T-helper 2 cell treated with Interferon-gamma antibody and Interleukin-4, amounts not matched to agents 5 μg/mL and 100 μg/mL, for 36 hours (primary cell): ENCODE measurements at places on chromosomes 12 and 14.

DNA sequence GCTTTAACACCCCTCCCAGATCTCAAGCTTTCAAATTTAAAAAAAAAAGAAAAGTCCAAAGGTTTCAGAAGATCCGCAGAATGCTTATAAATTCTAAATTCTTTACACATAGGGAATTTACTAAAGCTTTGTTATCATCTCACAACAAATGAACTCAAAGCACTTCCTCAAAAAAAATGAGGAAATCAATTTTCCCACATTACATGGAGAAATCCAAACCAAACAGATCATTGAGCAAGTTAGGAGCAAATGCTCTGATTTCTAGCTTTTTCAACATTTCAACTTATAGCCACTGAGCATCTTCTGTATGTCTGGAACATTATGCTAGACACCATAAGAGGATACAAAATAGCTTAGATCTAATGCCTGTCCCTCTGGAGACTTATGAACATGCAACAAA lies 161.0 kb downstream of the CEP128 start:
- DNase-seq: no peak

- no peak for DNase-seq
Observed at GRCh38 chr14:32841698-32842097, 97.0 kb upstream of the NPAS3 start.

GRCh38 chr14:50030036-50030435 lies 86.3 kb downstream of the VCPKMT start:
- no peak for DNase-seq

GRCh38 chr14:67514203-67514607 lies 18.9 kb upstream of the PLEKHH1 start:
- no peak for DNase-seq

DNA sequence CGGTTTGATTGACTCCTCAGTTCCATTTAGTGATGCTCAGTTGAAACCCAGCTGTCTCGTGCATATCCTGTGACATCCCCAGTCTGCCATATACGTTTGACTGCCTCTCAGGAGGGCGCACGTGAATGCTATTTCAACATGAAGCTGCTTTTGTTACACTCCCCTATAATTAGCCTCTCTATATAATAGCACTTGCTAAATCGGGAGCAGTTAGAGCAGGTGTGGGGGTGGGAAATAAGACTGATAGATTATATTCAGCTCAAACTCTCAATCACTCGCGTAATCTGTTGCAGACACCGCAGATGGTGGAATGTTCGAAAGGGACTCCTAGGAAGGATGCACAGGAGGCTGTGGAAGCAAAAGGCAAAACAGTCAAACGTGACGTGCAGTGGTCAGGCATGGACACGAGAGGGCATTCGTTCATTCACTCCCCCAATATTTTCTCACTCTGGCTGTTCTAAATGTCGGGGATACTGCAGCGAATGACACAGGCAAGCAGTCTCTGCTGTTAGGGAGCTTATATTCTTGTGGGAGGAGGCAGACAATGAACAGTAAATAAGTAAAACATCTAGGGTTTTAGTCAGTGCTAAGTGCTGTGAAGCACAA lies 29.8 kb downstream of the KCNA1 start:
- no peak for DNase-seq

DNA sequence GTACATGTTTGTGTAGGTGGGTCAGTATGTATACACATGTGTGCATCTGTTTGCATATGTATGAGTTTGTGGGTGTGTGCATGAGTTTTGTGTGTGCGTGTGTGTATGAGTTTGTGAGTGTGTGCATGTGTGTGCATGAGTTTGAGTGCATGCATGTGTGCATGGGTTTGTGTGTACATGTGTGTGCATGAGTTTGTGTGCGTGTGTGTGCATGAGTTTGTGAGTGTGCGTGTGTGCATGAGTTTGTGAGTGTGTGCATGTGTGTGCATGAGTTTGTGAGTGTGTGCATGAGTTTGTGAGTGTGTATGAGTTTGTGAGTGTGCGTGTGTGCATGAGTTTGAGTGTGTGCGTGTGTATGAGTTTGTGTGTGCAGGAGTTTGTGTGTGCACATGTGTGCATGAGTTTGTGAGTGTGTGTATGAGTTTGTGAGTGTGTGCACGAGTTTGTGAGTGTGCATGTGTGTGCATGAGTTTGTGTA lies 61.5 kb downstream of the FZD10 start:
- DNase-seq: no peak

DNA sequence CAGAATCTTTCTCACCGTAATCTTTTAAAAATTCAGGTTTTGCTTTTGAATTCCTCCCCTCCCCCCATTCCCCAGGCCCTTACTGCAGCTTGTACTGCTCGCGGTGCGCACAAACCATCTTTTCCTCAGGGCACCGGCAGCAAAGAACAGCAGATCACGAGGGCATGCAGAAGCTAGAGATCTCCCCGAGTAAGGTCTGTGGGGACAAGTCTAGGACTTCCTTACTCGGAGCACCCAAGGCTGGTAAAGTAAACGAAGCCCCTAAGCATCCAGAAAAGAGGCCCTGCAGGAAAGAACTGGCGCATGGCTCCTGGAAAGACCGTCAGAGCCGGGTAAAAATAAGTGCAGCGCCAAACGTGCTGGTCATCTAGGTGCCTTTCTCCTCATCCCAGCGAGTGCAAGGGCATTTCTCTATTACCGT lies 727 bp downstream of the LDHB start:
- DNase-seq: peak; percentile 33

- DNase-seq: peak; percentile 76
Observed at GRCh38 chr12:27176765-27177164, 67.3 kb upstream of the STK38L start.
